Activated CD4-positive, CD25-positive, alpha-beta regulatory T cell (primary cell): ENCODE measurements at places on chromosomes 5 and 9.
A peak's percentile ranks its signal among the peaks of the same experiment; 100 is the strongest.

DNA sequence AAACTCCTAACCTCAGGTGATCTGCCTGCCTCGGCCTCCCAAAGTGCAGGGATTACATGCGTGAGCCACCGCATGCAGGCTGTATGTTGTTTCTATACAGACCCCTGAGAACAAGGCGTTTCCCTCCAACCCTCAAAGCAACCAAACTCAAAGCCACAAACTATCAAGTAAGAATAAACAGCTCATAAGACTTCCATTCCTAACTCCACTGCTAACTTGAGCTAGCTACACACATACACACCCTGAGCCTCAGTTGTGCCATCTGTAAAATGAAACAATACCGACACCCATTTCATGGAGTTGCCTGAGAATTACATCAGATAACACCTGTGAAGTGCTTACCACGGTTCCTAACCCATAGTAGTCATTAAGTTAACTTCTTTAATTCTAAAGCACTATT is 70.8 kb downstream of the SERINC5 start:
- DNase-seq: no peak

- DNase-seq: no peak
Measured at GRCh38 chr5:40680741-40681362, 1.1 kb downstream of the PTGER4 start.

GRCh38 chr5:135213027-135213386 is 179.0 kb upstream of the PITX1 start:
- no peak for DNase-seq

DNA sequence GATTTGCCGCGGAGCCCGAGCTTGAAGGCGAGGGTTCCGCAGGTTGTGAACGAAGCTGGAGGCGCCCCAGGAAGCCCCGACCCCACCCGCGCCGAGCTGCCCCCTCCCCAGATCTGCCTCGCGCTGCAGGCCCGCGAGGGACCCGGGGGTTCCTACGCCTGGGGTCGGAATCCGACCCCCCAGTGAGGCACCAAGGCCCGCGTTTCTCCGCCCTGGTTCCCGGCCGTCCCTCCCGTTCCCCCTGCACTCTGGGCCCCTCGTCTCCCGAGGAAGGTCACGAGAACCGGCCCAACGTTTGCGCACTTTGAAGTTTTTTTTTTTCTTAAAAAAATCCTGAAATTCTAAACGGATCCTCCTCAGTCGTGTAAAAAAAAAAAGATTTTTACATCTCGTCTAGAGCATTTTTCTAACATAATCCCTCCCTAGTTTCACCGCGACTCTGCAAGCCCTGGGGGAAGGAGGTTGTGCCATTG is 880 bp upstream of the GFPT2 start:
- no peak for DNase-seq

- no peak for DNase-seq
Measured at GRCh38 chr5:4980201-4980600, 159.9 kb upstream of the ADAMTS16 start.

DNA sequence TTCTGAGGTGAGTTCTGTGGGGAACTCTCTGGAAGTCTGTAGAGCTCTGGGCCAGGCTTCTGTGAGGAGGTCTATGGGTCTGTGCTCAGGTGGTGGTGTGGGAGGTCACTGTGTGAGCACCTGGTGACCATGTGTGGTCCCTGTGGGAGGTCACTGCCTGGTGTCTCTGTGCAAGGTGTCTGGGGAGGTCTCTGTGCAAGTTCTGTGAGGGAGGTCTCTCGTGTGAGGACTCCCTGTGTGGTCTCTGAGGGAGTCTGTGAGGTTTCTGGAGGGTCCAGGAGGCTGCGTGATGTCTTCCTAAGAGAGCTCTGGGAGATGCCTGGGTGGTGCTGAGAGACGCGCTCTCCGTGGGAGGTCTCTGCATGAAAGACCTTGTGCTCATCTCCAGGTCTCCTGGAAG is 6.0 kb upstream of the SPATA31E1 start:
- no peak for DNase-seq

- no peak for DNase-seq
Measured at GRCh38 chr5:61965069-61965468, 340.9 kb upstream of the KIF2A start.

- no peak for DNase-seq
Measured at GRCh38 chr9:84293001-84293798, 47.4 kb downstream of the SLC28A3 start.

DNA sequence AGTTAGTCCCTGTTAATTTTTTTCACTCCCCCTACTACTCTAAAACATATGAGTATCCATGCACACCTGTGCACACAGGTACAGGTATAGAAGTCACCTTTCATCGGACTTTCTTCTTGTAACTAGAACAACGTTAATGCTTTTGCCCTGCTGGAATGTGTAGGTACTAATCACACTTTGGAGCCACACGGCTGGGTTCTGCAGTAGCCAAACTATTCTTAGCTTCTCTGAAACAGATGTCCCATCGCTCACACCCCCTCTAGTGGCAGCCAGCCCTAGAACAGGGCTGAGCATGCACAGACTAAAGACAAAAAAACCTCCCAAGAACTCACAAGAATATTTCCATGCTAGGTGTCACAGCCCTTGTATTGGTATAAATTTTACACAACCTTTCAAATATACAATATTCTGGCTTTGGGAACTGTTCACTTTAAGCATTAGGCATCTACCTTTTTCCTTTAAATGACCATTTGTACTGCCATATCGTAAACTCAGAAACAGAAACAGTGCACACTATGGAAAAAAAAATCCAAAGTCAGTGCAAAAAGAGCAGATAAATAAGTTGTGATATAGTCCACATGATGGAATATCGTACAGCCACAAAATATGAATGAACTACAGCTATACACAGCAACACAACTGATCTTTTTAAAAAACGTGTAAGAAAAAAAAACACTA is 64.0 kb downstream of the RETREG1 start:
- DNase-seq: peak; percentile 7

GRCh38 chr9:17222932-17223331 is 88.1 kb downstream of the CNTLN start:
- no peak for DNase-seq

- DNase-seq: no peak
Measured at GRCh38 chr5:125032286-125032685, 285.8 kb upstream of the ZNF608 start.
